Caki2 (cell line): ENCODE measurements at places on chromosomes 7 and 10. TPM values are rescaled to one million over a fixed set of nuclear protein-coding genes. Genes with fewer than 3 reads are reported as not detected.

The CUZD1 gene
- total RNA-seq: 2.5 TPM in 1 of 2 replicates, not detected in the other

The SPDYE5 gene
- not detected in 2 replicates for total RNA-seq

The VWC2 gene
- total RNA-seq: not detected in 2 replicates

The INPP5F gene
- 7.0 and 8.9 TPM in 2 replicates for total RNA-seq

The GPR85 gene
- not detected in 2 replicates for total RNA-seq

The TCTN3 gene
- total RNA-seq: 44.7 and 45.5 TPM in 2 replicates

The ACTL6B gene
- total RNA-seq: not detected in 2 replicates

The PGAM2 gene
- not detected in 2 replicates for total RNA-seq

The GRID1 gene
- 2.6 and 6.6 TPM in 2 replicates for total RNA-seq

The FAM237B gene
- not detected in 2 replicates for total RNA-seq

The FAM200A gene
- 1.8 and 4.1 TPM in 2 replicates for total RNA-seq

The HOGA1 gene
- 70.8 and 91.3 TPM in 2 replicates for total RNA-seq

The CRHR2 gene
- not detected in 2 replicates for total RNA-seq

The GSAP gene
- 4.7 and 11.7 TPM in 2 replicates for total RNA-seq

The TCAF2 gene
- total RNA-seq: 0.78 and 2.5 TPM in 2 replicates

The CPA4 gene
- 11.6 and 23.1 TPM in 2 replicates for total RNA-seq

The PLXNA4 gene
- 0.34 TPM in 1 of 2 replicates, not detected in the other for total RNA-seq

The TRA2A gene
- 12.6 and 32.5 TPM in 2 replicates for total RNA-seq

The HHEX gene
- 0.64 and 3.3 TPM in 2 replicates for total RNA-seq
